ENCODE measurements at places on chromosomes 5 and 9.

GRCh38 chr9:76374783-76375559 lies 19.3 kb downstream of the RFK start:
- peak; percentile 88 for DNase-seq

- DNase-seq, result no peak
These were observed 227.8 kb upstream of the CDH9 start for GRCh38 chr5:27266184-27266583.

DNA sequence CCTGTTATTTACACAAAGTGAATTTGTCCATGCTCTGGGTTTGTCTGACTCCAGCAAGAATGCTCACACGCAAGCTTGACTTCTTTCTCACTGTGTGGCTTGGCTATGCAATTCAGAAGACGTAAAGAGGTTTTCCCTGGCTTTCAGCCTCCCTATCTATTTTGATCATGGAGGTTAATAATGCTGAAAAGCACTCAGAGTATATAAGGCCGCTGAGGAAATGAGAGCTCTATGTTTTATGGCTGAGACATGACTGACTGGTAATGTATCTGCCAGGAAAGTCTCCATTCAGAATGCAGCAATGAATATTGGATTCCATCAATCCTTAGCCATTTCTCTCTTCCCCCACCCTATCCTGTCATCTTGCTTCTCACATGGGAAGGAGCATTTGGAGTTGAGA lies 417.3 kb downstream of the DMAC1 start:
- no peak for DNase-seq

GRCh38 chr5:55467862-55468551 lies 66.8 kb downstream of the PLPP1 start:
- no peak for DNase-seq

DNA sequence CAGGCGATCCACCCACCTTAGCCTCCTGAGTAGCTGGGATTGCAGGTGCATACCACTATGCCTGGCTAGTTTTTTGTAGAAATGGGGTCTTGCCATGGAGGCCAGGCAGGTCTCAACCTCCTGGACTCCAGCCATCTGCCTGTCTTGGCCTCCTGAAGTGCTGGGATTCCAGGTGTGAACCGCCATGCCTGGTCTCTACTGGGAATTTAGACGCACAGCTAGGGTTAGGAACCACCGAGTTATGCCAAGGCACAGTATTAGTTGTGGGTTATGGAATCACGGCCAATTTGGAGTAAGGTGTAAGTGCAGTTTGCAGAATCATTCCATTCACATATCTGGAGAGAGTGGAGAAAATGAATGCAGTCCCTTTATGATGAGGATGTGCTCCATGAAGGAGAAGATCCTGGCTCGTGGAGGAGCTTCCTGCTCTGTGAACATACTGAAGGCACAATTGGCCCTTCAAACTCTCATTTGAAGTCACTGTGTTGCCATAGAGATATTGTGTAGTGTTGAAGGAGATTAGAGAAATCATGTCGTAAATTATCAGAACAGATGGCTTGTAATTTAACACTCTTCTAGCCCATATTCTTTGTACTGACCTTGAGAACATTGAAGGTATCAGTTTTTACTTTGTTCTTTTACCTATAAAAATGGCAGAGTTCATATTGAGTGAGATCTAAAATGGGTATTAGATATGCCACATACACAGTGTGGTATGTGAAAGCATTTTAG lies 18.8 kb downstream of the TRIO start:
- DNase-seq, result no peak

- no peak for DNase-seq
These were observed 329.3 kb downstream of the PIK3R1 start for GRCh38 chr5:68544648-68545552.

DNA sequence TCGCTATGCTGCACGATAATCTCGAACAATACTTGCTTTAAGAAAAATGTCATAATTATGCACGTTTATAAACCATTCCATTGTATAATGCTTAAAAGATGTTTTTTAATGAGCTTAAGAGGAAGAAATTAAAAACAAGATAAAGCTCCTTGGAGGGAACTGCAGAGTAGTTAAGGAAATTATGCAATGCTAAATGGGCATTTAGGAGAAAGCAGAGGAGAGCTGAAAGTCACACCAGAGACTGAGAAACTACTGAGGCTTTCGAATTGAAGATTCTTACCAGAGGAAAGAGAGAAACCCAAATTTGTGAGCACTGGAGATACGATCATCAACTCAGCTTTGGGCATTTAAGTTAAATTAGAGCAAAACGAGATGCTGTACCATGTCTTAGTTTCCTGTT lies 119.4 kb downstream of the CDH10 start:
- DNase-seq, result no peak

GRCh38 chr5:8993031-8993430 lies 552.8 kb downstream of the SEMA5A start:
- DNase-seq, result no peak

DNA sequence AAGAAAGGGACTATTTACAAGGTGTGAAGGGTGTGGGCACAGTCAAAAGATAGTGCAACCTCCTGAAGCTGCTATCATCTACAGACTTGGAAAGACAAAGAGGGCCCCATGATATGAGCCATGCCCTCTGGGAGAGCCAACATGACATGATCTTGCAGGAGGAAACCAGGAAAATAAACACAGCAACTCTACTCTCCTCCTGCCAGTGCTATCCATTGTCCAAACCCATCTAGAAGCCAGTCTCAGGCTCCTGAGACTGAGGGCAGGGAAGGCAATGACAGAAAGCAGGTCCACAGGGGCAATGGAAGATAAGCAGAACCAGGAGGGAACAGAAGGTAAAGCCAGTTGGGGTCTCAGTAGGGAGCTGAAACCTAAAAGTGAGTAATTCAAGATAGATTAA lies 37.1 kb downstream of the PLPP1 start:
- no peak for DNase-seq

- no peak for DNase-seq
These were observed 21.2 kb downstream of the LVRN start for GRCh38 chr5:115983519-115983918.

- DNase-seq, result no peak
These were observed 113.3 kb upstream of the LPCAT1 start for GRCh38 chr5:1636981-1637638.

DNA sequence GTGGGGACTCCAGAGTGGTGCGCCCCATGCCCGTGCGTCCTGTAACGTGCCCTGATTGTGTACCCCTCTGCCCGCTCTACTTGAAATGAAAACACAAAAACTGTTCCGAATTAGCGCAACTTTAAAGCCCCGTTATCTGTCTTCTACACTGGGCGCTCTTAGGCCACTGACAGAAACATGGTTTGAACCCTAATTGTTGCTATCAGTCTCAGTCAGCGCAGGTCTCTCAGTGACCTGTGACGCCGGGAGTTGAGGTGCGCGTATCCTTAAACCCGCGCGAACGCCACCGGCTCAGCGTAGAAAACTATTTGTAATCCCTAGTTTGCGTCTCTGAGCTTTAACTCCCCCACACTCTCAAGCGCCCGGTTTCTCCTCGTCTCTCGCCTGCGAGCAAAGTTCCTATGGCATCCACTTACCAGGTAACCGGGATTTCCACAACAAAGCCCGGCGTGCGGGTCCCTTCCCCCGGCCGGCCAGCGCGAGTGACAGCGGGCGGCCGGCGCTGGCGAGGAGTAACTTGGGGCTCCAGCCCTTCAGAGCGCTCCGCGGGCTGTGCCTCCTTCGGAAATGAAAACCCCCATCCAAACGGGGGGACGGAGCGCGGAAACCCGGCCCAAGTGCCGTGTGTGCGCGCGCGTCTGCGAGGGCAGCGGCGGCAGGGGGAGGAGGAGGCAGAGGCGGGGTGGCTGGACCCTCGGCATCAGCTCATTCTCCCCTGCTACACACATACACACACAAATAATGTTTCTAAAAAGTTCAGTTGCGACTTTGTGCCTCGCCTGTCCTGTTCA lies 668 bp downstream of the GLIS3 start:
- DNase-seq, result peak; percentile 60

- DNase-seq, result no peak
These were observed 121.7 kb downstream of the NREP start for GRCh38 chr5:111635151-111635902.

DNA sequence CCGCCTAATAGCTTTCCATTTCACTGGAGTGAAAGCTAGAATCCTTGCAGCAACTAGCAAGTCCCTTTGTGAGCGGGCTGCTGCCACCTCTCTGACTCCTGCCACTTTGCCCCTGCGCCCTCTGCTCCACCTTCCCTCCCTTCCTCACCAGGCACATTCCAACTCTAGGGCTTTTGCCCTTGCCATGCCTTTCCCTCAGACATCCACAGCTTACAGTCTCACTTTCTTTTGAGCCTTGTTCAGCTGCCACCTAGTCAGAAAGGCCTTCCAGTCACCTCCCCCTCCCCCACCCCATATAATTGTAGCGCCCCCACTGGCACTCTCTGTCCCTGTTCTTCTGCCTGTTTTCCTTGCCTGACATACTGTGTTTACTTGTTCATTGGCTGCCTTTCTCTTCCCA lies 31.0 kb downstream of the CYSTM1 start:
- no peak for DNase-seq

- no peak for DNase-seq
These were observed 231.3 kb downstream of the ATPSCKMT start for GRCh38 chr5:10018201-10019069.

- DNase-seq, result no peak
These were observed 343.4 kb downstream of the ARHGEF28 start for GRCh38 chr5:73969195-73970036.

- no peak for DNase-seq
These were observed 173.1 kb downstream of the SYK start for GRCh38 chr9:90974643-90975245.

- no peak for DNase-seq
These were observed 251.4 kb upstream of the IL12B start for GRCh38 chr5:159581502-159582249.

- no peak for DNase-seq
These were observed 3.3 kb downstream of the RNF183 start for GRCh38 chr9:113299800-113300292.

Data from sciatic nerve (tissue), 2 donors.